ENCODE measurements at places on chromosomes 6 and 20.

GRCh38 chr6:11384531-11385309 is 152.3 kb upstream of the NEDD9 start:
- DNase-seq, result no peak

DNA sequence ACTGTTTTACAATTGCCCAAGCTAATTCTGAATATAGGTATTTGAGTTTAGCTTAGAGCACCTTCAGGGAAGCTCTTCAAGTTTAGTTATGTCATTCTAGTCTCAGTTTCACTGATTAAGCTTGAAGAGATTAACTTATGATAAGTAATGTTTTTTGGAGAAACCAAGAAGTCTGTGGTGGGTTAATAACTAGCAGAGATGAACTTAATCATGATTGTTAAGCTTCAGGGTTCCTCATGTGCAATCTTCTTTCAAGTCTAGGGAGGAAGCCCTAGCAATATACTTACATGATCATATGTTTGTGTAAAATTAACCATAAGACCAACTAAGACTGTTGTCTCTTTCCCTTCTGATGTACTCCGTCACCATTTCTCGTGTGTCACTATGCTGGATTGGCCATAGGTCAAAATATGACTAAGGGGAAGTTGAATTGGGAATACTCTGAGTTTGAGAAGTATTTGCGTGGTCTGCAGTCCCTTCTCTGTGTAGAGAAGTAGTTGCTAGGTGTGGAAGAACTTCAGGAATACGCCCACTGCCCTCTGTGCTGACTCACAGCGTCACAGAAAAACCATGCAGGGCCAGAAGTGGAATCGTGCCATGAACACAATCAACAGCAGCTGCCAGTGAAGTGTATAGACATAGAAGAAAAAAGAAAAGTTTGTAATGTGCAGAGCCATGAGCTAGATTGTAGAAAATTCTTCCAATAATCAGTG is 88.3 kb downstream of the SH3BGRL2 start:
- DNase-seq, result no peak

DNA sequence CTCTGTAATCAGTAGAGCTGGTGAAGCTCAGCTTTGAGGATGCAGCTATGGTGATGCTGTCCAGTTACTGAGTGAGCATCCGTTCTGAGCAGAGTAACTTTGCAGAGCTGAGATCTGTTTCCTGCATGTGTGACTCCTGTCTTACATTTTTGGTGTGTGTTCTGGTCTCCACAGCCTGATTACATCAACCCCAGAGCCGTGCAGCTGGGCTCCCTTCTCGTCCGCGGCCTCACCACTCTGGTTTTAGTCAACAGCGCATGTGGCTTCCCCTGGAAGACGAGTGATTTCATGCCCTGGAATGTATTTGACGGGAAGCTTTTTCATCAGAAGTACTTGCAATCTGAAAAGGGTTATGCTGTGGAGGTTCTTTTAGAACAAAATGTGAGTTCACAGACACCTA is 81.6 kb downstream of the FAM120B start:
- DNase-seq, result no peak

- DNase-seq, result no peak
Observed at GRCh38 chr6:73375216-73375615, 5.5 kb upstream of the OOEP start.

DNA sequence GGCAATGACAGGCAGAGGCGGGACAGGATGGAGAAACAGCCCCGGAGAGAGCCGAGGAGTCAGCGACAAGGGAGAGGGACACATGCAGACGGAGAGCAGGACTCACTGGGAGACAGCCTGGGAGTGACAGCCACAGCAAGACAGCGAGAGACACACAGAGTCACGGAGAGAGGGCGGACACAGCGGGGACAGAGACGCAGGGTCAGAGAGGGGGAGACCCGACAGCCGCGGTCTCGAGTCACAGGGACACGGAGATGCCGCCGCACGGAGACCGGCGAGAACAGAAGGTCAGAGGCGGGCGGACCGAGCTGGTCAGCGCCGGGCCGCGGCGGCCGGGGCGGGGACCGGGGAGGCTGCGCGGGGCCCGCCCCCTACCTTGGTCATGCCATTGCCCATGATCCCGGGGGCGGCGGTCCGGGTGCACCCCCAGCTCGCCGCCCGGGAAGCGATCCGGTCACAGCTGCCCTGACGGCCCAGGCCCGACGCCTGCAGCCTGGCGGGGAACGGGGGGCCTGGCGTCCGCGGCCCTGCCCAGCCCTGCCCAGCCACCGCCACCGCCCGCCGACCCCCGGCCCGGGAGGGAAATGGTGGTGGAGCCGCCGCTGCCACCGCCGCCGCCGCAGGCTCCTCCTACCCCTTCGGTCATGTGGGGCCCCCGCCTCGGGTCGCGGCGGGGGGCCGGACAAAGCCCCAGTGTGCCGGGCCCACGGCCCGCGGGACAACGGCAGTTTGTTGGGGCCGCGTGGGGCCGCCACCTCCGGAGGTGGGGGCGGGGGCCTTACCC is at the start of the genes DUSP15 and TTLL9:
TSS of gene DUSP15 (minus strand) at position 586 of the 784 bp plus-strand sequence. CDS start at position 396, 190 bp downstream.
TSS of gene TTLL9 (plus strand) at position 693 of the 784 bp plus-strand sequence. CDS start 493 bp downstream, outside the sequence.
- DNase-seq, result peak; percentile 67

- no peak for DNase-seq
Observed at GRCh38 chr6:110329714-110330436, 28.3 kb downstream of the METTL24 start.

GRCh38 chr6:3190056-3190455 is 32.7 kb upstream of the TUBB2A start:
- DNase-seq, result no peak

DNA sequence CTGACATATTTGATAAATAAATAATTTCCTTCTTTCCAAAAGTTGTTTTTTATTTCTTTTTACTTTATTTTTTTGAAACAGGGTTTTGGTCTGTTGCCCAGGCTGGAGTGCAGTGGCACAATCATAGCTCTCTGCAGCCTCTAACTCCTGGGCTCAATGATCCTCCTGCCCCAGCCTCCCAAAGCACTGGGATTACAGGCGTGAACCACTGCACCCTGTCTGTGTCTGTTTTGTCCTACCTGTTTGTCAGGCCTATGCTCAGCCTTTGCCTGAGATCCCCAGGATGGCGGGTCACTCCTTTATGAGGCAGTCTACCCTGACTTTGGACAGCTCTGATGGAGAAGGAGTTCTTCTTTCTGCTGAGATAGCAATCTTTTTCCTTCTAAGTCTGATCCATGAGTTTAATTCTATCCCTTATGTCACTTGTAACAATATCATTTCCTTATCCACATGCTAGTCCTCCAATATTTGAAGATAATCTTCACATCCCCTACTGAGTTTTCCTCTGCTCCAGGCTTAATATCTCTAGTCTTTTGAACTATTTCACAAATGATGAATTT is 14.4 kb upstream of the SLC16A10 start:
- DNase-seq, result no peak

GRCh38 chr6:39494998-39495397 is 172.5 kb upstream of the KCNK16 start:
- peak; percentile 83 for DNase-seq

- DNase-seq, result no peak
Observed at GRCh38 chr6:26420688-26421171, 18.7 kb downstream of the BTN3A1 start.

GRCh38 chr6:86629123-86629522 is 308.2 kb upstream of the HTR1E start:
- DNase-seq, result no peak

GRCh38 chr6:22529866-22530265 is 39.5 kb upstream of the HDGFL1 start:
- no peak for DNase-seq

DNA sequence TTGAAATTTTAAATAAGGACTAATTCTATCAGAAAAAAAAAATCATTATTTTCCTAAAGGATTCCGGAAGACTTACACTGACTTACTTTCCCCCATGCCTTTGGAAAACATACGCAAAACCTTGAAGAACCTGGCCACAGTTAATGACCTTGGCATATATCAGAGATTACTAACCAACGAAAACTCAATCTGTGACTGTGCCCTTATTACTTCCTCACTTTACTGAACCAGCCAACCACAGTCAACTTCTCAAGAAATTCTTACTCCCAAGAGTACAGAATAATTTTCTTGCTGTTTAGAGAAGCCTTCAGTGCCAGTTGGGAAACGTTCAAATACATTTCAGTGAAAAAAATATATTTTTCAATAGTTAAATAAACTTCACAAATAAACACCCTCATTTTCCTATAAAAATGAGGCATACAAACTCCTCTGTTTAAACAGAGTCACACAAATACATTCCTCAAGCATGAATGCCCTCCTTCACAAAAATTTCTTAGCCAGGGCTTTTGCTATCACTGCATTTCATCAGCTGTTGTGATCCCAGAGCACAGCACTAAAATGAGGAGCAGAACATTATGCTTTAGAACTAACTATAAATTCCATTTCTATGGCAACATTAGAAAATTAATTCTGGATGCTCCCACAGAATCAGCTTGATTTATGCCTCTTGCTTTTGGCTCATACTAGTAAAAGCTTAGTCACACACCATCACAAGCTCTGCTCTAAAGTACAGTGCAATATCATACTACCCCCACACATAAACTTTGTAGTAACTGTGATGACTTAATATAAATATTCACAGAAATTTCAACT is 117.6 kb downstream of the DST start:
- DNase-seq, result no peak

DNA sequence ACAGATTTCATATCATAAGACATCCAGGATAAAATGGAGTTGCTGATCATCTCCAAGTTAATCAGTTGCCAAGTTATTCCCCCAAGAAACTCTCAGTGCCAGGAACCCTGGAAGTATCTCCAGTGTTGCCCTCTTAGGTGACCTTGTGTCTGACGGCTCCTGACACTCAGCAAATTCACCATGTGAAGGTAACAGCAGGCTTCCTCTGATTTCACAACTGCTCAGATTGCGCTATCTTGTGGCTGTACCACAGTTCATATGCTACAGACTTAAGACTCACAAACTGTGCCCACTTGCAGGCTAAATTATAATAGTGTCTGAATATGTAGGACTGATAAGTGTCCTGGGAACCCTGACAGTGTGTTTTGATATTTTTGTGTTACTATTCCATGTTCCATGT is 186.6 kb upstream of the OPRM1 start:
- no peak for DNase-seq

DNA sequence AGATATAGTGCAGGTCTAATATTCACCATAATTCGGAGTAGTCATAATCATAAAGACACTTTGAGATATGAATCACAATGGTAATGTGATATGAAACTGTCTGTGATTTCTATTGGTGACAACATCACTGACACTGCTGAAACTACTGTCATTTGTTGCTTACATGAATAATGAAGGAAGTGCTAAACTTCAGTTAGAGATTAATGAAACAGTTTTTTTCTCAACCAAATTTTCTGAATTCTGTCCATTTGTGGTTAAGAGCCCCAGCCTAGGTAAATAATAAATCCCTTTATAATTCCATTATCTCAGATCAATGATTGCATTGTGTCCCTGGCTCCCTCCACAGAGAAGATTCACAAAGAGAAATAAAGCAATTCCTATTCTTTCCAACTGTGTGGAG is 122.6 kb downstream of the HIVEP2 start:
- no peak for DNase-seq

GRCh38 chr6:151181706-151182363 is 57.9 kb upstream of the AKAP12 start:
- DNase-seq, result no peak

DNA sequence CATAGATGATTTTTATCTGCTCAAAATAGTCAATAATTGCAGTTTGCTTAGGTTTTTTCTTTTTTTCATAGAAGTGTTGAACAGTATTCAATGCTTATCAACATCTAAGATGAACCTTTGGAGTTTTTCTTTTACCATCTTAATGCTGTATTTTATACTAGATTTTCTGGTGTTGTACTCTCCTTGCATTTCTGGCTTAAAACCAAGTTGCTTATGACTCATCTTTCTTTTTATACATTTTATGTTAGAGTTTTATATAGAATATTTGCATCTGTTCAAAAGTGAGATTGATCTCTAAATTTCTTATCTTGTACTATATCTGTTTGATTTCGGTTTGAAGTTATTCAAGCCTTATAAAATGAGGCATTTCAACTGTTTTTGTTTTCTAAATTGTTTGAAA is 232.5 kb downstream of the RFPL4B start:
- no peak for DNase-seq

DNA sequence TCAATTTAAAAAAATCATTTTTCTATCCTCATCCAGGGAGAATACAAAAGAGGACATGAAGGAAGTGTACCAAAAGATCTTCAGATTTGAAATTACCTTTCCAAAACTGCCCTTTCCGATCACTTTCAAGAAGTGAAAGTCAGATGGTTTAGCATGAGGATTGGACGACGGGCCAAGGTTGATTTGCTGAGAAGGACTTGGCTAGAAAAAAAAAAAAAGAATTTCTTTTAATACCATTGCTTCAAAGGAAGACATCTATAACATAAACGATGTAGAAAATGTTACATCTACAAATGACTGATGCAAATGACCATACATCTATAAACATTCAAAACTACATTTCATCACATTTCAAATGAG is 120.9 kb upstream of the SLC2A12 start:
- DNase-seq, result no peak

- peak; percentile 99 for DNase-seq
Observed at GRCh38 chr6:136289579-136290409, at the start of gene BCLAF1. TSS of gene BCLAF1 (minus strand) at chr6:136289846. CDS start at chr6:136279866, 9,980 bp downstream.

Measured in islet precursor cell (in vitro differentiated cells).